ENCODE measurements at places on chromosomes 11 and 22. TPM values are rescaled to one million over a fixed set of nuclear protein-coding genes. Genes with fewer than 3 reads are reported as not detected.
A peak's percentile ranks its signal among the peaks of the same experiment; 100 is the strongest.

GATD1 gene
- total RNA-seq = 6.7 TPM

DGCR6 gene
- total RNA-seq = 1.2 TPM

- H3K4me3 ChIP-seq = no peak overlapping the region
- peak overlapping the region; percentile 72 for H3K27ac ChIP-seq
- H3K4me1 ChIP-seq = no peaks in the 10 kb centered on the region
Measured at GRCh38 chr22:45805413-45805812, 133.8 kb downstream of the ATXN10 start.

- H3K4me3 ChIP-seq = no peak overlapping the region
- H3K36me3 ChIP-seq = no peaks in the 10 kb centered on the region
- H3K4me1 ChIP-seq = peaks cover 23% of the 10 kb centered on the region
- peak overlapping the region; percentile 48 for H3K27ac ChIP-seq
- H3K27me3 ChIP-seq = no peaks in the 10 kb centered on the region
- no peak for DNase-seq
Measured at GRCh38 chr11:116888024-116888423, 50.6 kb upstream of the APOA1 start.

DNA sequence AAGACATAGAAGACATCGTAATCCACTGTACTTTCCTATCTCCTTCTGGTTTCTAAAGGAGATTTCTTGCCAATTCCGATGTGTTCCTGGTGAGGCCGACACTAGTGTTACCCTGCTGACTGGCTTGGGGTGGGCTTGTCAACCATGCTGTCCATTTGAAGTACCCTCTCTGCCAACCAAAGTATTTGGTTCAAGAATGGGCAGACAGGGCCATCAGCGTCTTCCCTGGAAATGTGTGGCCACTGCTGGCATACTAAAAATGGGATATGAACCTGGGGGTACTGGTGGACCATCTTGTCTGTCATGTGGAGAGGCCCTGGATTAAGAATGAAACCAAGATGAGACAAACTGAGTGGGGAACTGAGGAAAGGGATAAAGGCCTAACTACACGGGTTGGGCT, 1.8 kb upstream of the VSTM5 start:
- no peak overlapping the region for H3K27ac ChIP-seq
- no peak overlapping the region for H3K4me3 ChIP-seq
- no peak for DNase-seq
- H3K4me1 ChIP-seq = peaks cover 14% of the 10 kb centered on the region

DNA sequence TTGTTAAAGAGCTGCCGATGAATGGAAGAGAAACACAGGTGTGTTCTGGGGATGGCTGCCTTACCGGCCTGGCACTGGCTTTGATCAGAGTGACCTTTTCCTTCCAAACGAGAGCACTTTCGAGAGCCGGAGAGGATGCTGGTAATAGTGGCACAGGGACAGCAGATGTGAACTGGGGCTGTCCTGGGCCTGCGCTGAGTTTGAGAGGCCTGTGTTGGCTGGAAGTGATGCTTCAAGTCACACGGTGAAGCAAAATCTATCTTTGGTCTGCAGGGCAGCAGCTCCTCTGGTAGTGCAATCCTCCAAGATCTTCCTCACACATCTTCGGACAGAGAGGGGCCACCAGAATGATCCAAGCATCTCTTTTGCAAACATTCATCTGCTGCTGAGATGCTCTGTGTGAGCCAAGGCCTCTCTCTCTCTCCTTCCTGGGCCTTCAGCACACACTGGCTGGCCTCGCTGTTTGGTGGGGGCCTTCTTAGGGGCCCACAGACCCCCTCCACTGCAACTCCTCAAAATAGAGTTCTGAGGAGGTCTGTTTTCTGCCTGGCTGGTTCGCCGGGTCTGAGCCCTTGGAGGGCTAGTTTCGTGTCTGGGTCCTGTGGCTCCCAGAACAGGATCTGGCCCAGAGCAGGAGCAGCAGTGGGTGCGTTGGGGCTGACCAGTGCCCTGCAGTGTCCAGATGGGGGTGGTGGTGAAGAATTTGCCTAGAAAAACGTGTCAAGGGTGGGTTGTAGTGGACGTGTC, 6.4 kb downstream of the MPPED1 start:
- no peak overlapping the region for H3K4me3 ChIP-seq
- no peak overlapping the region for H3K27ac ChIP-seq
- H3K36me3 ChIP-seq = no peaks in the 10 kb centered on the region
- H3K27me3 ChIP-seq = peaks cover 13% of the 10 kb centered on the region
- DNase-seq = no peak

DNA sequence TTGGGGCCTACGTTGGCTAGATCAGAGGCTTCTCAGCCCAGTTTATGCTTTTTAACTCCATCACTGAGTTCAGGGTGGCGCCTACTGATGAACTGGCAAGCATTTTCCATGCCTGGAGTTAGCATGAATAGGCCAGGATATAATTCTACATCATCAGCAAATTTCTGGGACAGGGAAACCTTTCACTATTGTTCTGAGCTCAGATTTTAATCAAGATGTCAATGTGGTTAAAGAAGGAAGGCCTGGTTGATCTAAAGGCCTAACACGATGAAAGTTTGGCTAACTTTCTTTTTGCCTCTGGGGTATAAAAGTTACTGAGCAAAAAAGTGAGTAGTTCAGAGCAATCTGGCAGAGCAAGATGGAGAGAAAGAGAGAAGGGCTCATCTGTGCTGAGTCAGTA, 21.7 kb upstream of the IFITM3 start:
- no peaks in the 10 kb centered on the region for H3K27me3 ChIP-seq
- no peaks in the 10 kb centered on the region for H3K4me1 ChIP-seq
- no peak overlapping the region for H3K27ac ChIP-seq
- DNase-seq = peak; percentile 10
- H3K4me3 ChIP-seq = no peak overlapping the region

DNA sequence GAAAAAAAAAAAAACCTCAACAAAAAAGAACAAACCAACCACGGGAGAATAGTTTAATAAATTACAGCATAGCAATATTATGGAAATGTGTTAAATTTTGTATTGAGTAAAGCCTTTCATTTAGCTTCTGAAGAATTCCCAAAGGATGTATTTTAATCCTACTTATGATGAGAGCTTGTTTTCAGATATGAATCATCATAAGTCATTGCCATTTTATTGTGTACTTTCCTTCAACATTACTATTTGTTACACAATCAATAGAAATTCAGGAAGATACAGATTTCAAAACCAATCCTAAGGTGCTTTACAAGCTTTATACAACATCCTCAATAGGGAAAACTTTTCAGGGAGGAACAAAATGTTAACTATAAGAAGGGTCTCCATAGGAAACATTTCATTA, 200.6 kb upstream of the CTSC start:
- H3K27ac ChIP-seq = no peak overlapping the region
- no peak for DNase-seq
- H3K36me3 ChIP-seq = no peaks in the 10 kb centered on the region
- no peak overlapping the region for H3K4me3 ChIP-seq
- peaks cover 15% of the 10 kb centered on the region for H3K4me1 ChIP-seq
- no peaks in the 10 kb centered on the region for H3K27me3 ChIP-seq

DNA sequence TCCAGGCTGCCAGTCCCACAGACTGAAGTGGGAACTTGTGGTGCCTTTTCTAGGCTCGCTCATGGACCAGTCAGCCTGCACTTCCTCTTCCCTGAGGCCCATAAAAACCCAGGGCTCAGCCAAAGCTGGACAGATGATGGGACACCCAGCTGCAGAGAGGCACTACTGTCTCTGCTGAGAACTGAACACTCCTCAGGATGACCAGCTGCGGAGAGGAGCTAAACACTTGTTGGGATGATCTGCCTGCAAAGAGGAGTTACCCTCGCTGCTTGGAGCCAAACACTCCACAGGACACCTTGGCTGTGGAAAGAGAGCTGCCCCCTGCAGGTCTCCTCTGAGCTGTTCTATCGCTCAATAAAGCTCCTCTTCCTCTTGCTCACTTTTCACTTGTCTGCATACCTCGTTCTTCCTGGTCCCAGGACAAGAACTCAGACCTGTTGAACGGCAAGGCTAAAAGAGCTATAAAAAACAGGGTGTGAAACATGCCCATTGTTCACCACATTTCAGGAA, 465.5 kb downstream of the GUCY1A2 start:
- H3K27me3 ChIP-seq = no peaks in the 10 kb centered on the region
- H3K4me3 ChIP-seq = no peak overlapping the region
- no peak for DNase-seq
- no peaks in the 10 kb centered on the region for H3K36me3 ChIP-seq
- H3K4me1 ChIP-seq = no peaks in the 10 kb centered on the region

IZUMO1R gene
- not detected for total RNA-seq

GRCh38 chr11:65504674-65505465, 6.0 kb downstream of the MALAT1 start:
- H3K27ac ChIP-seq = peak overlapping the region; percentile 98
- peak overlapping the region; percentile 73 for H3K4me3 ChIP-seq
- peaks cover 63% of the 10 kb centered on the region for H3K36me3 ChIP-seq
- peak; percentile 59 for DNase-seq
- H3K4me1 ChIP-seq = peaks cover 29% of the 10 kb centered on the region

DNA sequence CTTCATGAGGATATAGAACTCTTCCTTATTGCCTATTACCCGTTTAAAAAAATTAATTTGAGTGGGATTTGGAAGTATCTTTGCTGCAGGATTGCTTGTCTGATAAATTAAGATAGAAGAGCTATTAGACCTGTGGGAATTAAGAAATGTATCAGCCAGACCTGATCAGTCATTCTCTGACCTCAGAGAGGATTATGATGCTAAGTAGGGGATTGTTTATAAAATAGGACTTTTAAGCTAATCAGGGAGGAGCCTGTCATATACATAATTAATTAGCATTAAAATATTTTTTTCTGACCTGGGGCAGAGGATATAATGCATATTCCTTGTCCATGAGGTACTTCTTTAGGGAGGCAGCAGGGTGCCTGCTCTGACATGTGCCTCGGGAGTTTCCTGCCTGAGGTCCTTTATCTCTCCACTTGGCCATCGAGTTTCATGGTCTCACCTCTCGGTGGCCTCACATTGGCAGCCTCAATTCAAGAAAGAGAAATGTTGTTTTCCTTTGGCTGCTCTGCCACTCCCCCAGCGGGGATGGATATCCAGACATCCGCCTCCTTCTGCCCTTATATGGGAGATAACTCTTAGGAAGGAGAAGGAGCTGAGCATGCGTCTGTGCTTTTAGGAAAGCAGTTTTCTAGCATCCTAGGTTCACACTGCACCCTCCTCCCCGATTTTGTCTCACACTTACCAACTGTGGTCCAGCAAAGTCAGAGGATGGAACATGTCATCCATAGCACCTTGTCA, 41.1 kb downstream of the DIXDC1 start:
- no peaks in the 10 kb centered on the region for H3K27me3 ChIP-seq
- H3K27ac ChIP-seq = peak overlapping the region; percentile 96
- H3K4me1 ChIP-seq = peaks cover 67% of the 10 kb centered on the region
- H3K36me3 ChIP-seq = no peaks in the 10 kb centered on the region
- peak overlapping the region; percentile 97 for H3K4me3 ChIP-seq
- DNase-seq = peak; percentile 90

SGSM1 gene
- 3.6 TPM for total RNA-seq

DNA sequence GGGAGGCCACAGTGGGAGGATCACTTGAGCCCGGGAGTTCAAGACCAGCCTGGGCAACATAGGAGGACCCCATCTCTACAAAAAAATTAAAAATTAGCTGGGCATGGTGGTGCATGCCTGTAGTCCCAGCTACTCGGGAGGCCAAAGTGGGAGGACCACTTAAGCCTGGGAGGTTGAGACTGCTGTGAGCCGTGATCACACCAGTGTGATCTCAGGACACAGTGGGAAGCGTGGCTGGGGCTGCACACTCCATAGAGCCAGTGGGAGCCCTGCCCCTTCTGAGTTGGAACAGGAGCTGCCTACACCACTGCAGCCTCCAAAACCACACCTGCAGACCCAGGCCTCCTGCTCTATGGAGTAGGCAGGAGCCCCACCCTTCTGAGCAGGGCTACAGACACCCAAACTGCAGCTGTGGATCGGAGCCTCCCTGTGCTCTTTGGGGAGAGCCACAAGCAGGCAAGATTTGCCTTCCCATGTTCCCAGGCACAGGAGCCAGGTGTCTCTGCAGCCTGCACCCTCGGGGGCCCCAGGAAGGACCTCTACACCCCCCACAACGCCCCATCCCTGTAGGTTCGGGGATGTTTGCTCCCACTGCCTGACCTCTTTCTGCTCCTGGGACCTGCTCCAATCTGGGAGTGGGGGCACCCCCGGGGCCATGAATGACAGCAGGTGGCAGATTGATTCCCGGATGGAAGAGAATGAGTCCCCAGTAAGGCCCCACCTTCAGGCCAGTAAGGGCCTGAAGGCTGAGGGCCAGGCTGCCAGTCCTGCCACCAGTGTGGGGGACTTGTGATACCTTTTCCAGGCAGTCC, 245.4 kb downstream of the BUD13 start:
- H3K36me3 ChIP-seq = no peaks in the 10 kb centered on the region
- H3K4me3 ChIP-seq = no peak overlapping the region
- H3K4me1 ChIP-seq = no peaks in the 10 kb centered on the region
- H3K27ac ChIP-seq = no peak overlapping the region
- DNase-seq = peak; percentile 58
- peaks cover 10% of the 10 kb centered on the region for H3K27me3 ChIP-seq

SHISAL1 gene
- total RNA-seq = 24.0 TPM

DCDC1 gene
- total RNA-seq = 0.33 TPM

DNA sequence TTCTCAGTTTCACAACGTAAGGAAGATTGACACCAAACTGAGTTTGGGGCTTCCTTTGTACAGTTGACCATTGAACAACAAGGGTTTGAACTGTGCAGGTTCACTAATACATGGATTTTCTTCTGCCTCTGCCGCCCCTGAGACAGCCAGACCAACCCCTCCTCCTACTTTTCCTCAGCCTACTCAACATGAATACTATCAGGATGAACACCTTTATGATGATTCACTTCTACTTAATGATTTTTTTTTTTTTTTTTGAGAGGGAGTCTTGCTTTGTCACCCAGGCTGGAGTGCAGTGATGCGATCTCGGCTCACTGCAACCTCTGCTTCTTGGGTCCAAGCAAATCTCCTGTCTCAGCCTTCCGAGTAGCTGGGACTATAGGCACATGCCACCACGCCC, 14.6 kb downstream of the RBM4 start:
- no peak for DNase-seq
- H3K27me3 ChIP-seq = no peaks in the 10 kb centered on the region
- no peak overlapping the region for H3K27ac ChIP-seq
- no peak overlapping the region for H3K4me3 ChIP-seq

- DNase-seq = no peak
- no peaks in the 10 kb centered on the region for H3K27me3 ChIP-seq
- H3K4me1 ChIP-seq = no peaks in the 10 kb centered on the region
- H3K27ac ChIP-seq = no peak overlapping the region
- no peak overlapping the region for H3K4me3 ChIP-seq
- H3K36me3 ChIP-seq = no peaks in the 10 kb centered on the region
Measured at GRCh38 chr11:128789497-128790150, 77.5 kb downstream of the KCNJ1 start.

ABTB2 gene
- total RNA-seq = 2.5 TPM

YPEL4 gene
- total RNA-seq = 1.5 TPM

POU2AF3 gene
- 2.5 TPM for total RNA-seq

Measured in sigmoid colon (tissue), 7 donors.